ENCODE measurements at places on chromosomes 5 and 9. TPM values are rescaled to one million over a fixed set of nuclear protein-coding genes. Genes with fewer than 3 reads are reported as not detected.
A peak's percentile ranks its signal among the peaks of the same experiment; 100 is the strongest.

DNA sequence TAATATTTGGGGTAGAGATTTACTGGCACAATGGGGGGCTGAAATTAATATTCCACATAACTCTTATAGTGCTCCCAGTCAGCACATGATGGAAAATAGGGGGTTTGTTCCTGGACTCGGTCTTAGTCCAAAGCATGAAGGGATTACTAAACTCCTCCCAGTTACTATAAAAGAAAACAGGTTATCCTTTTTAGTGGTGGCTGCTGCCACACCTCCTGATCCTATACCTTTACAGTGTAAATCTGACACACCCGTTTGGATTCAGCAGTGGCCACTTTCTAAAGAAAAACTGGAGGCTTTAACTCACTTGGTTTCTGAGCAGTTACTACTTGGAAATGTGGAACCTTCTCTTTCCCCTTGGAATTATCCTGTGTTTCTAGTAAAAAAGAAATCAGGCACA, 572.9 kb upstream of the PTGER4 start:
- DNase-seq: peak; percentile 27

DNA sequence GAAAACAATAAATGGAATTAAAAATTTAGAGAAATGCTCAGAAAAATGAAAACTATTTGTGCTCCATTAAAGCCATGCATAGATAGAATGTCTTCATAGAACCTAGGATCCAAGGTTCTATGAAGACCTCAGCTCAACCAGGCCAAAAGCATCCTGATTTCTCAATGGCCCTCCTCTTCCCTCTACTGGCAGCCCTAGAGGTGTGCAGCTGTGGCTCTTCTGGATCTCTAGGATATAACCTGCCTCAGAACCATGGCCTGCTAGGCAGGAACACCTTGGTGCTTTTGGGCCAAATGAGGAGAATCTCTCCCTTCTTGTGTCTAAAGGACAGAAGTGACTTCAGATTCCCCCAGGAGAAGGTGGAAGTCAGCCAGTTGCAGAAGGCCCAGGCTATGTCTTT, 15.1 kb downstream of the IFNA1 start:
- peak; percentile 16 for DNase-seq

Gene DRD1
- total RNA-seq: 0.16 TPM

Gene KYAT1
- not detected for total RNA-seq

Measured in transverse colon (tissue), 4 donors.